ENCODE measurements at places on chromosomes 2 and 18. TPM values are rescaled to one million over a fixed set of nuclear protein-coding genes. Genes with fewer than 3 reads are reported as not detected.

DNA sequence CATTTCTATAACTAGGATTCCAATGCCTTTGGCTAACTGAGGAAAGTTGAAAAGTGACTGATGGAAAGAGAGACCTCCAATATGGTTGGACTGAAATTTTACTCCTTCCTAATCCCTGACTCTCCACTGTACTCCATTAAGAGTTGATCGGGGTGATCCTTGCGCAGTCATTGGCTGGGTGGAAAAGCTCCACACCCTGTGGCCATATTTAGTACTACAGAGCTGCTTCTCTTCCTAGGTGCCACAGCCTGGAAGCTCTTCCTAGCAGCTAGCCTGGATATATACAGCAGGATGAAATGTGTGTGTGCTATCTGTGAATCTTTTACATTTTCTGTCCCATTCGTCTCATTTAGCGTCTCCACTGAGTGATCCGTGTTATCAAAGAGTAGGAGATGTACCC, 71.2 kb downstream of the MEP1B start:
- DNase-seq, result no peak

DNA sequence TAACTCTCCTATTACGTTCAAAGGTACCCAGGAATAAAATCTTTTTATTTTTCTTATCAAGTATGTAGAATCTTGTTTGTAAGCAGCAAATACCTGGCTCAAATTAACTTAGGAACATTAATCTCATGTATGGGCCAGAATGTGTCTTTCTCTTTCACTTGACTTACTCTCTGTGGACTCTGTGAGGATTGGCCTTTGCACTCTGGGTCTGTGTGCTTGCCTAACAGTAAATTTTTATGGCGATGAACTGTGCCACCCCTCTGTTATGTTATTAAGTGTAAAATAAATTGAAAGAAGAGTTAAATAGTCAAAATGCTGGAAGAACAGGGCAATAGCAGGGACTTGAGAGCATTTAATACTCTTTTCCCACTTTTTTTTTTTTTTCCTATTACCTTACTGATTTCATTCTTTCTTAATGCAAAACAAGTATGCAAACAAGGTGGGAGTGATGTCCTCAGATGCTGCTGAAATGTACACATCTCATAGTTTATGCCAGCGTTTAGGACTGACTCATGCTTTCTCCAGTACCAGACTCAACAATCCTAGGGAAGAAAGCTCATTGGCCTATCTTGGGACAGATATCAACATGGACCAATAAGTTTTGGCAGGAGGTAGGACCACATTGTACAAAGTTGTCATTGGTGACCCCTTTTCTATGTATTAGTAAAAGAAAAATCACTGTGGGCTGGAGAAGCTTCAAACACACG, 25.5 kb downstream of the LYPD6 start:
- DNase-seq, result no peak

DNA sequence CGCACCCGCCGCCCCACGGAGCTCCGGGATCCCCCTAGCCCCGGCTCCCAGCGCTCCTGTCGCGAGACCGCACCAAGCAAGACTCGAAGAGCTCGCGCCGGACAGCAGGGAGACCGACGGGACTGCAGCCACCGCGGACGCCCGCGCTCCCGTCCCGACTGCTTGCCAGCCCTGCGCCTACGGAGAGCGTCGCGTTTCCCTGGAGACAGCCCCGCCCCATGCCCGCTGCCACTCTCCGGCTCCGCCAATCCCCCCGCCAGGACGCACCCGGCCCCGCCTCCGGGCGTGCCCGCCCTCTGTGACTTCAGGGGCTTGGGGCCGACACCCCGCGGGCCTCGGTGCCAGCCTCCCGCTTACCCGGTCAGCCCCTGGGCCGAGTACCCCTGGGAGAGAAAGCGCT, at the start of gene ANKMY1:
Gene ANKMY1, minus strand, starts transcription at position 181 of the 400 bp plus-strand sequence. CDS start 653 bp downstream, outside the sequence.
- DNase-seq, result peak; percentile 78

GRCh38 chr2:204202253-204202652, 265.7 kb downstream of the ICOS start:
- DNase-seq, result no peak

- DNase-seq, result no peak
These were observed 19.3 kb downstream of the ST6GAL2 start for GRCh38 chr2:106866641-106867040.

DNA sequence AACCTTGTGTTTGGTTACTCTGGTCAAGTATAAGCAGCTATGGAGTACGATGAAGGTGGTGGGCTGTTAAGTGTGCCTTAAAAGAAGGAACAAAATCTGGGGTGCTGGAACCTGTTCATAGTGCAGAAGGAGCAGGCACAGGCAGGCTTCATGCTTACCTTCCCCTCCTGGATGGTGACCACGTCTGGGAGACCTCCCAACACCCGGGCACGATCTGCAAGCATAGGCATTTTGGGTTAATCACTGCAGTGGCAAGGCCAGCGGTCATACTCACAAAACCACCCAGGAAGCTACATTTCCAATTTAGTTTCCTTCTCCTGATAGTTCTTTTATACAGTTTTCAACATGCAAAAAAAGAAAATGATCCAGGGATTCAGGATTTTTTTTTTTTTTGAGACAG, 58.7 kb upstream of the LPIN2 start:
- DNase-seq, result no peak

DNA sequence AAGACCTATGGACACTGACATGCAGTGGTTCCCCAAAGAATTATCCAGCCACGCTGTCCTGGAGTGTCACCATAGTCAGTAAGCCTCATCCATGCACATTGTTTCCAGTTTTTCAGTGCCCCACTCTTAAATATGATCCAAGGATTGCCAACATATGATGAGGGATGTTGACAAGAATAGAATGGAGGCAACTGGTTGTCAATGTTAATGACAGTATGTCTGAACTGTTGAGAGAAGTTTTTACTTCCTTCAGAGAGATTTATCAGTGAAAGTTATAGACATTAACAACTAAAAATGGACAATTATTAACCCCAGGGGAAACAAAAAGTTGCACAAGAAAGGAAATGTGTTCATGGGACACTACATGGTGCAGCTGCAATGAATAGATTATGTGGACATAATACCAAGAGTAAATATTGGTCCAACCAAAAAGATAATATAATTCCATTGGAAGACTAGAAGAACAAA, 69.9 kb downstream of the CYP26B1 start:
- DNase-seq, result no peak

DNA sequence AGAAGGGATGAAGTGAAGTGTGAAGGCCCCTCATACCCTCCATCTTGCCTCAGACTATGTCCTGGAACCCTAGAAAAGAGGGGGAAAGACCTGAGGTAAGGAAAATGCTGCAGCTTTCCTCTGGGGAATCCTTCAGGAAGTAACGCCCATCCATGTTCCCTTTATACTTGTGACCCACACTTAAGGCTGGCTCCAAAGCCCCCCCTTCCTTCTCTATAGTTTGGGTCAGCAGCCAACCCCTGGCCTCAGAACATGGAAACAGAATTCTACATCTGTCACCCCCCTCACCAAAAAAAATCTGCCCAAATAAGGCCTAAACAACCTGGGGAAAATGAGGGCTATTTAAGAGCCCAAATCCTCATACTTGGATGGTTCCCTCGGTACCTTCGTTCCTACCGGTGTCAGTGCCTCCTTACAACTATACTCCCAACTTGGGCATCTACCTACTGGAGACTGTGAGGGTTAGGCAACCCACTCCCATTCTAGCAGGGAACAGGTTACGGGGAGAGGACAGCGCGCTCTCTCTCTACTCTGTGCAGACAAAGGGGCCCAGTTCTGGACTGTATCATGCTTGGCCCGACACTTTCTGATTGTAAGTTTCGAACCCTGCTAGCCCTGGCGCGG, 689 bp downstream of the OST4 start:
- DNase-seq, result no peak

- DNase-seq, result no peak
These were observed 21.9 kb upstream of the CERS6 start for GRCh38 chr2:168434146-168434545.

GRCh38 chr2:147297820-147298219, 547.0 kb upstream of the ACVR2A start:
- DNase-seq, result peak; percentile 50

DNA sequence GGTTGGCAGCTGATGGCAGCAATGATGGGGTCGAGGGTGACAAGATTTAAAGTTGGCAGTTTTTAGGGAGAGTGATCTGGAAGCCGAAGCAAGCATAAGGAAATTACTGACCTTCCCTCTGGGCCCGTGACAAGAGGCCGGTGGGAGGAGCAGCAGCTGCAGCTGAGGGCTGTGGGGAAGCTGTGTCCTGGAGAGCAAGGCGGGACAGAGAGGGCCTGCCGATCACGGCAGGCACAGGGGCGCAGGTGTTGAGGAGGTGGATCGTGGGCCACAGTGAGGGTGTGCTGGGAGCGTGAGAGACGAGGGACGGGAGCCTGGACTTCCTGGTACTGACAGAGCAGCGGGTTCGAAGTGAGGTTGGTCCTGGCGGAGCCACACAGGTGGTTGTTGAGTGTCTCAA, 31.0 kb downstream of the TRAF3IP1 start:
- no peak for DNase-seq

DNA sequence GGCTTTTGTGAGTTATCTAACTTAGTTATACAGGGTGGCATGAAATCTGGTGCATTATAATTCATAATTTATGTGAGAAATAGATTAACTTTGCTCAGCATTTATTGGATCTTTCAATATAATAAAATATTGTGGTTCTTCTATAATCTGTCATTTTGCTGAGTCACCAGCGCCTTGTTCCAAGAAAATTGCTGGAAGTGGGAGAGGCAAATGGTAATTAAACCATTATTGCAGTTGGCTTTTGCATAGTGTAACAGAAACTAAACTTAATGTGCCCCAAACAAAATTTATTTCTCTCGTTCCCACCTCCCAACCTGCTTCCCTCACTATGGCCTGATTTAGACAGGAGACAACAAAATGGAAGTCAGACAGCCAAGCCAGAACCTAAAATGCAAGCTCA, 146.3 kb downstream of the GALR1 start:
- DNase-seq, result no peak

GRCh38 chr2:163397451-163397850, 338.4 kb downstream of the FIGN start:
- no peak for DNase-seq

- no peak for DNase-seq
These were observed 678.4 kb downstream of the IRS1 start for GRCh38 chr2:226121046-226121738.

GRCh38 chr2:236180076-236180816, 12.1 kb upstream of the GBX2 start:
- no peak for DNase-seq

DNA sequence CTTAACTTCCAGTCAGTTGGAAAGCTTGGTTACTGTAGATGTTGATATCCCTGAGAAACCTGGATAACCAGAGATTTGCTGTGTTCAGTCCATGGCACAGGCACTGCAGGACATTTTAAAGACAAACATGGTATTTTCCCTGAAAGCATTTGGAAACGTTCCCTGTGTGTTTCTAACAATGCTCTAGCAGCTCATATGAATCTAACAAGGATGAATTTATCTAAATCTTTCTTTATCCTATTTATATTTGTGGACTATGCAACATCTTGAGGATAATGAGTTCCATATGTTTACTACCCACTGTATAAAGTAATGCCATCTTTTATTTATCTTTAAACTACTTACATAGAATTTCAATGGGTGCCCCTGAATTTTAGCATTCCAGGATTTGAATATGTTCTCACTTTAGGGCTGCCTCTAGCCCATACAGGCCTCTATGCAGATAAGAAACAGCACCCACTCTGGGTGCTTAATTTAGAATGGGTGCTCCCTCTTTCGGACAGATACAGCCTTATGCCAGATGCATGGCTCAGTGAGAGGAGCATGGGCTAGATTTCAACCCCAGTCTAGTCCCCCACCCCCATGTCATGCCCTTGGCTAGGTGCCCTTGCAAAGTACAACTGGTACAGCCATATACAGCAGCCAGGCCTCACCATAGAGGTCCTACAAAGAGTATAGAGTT, 50.6 kb upstream of the NEMP2 start:
- DNase-seq, result no peak

- DNase-seq, result no peak
These were observed 151.8 kb downstream of the DYSF start for GRCh38 chr2:71605173-71605641.

DNA sequence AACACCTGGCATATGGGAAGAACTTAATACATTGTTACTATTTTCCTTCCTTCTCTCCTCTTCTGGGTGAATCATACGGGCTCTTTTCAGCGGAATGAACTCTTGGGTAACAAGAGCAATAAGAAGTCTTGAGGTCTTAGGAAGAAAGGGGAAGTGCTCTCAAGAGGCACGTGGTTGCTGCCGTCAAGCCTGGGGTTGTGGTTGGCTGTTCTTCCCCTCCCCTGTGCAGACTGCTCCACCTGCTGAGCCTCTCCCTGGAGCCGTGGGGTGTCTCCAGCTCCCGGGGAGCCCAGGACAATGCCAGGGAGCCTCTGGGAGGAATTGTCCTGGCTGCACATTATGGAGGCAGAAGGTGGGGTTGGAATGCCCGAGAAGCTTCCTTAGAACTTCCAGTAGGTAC, 19.4 kb downstream of the TOGARAM2 start:
- DNase-seq, result peak; percentile 55

- DNase-seq, result no peak
These were observed 48.5 kb downstream of the SMAD7 start for GRCh38 chr18:48902023-48902855.

GRCh38 chr2:5315512-5315911, 376.7 kb upstream of the SOX11 start:
- DNase-seq, result no peak

DNA sequence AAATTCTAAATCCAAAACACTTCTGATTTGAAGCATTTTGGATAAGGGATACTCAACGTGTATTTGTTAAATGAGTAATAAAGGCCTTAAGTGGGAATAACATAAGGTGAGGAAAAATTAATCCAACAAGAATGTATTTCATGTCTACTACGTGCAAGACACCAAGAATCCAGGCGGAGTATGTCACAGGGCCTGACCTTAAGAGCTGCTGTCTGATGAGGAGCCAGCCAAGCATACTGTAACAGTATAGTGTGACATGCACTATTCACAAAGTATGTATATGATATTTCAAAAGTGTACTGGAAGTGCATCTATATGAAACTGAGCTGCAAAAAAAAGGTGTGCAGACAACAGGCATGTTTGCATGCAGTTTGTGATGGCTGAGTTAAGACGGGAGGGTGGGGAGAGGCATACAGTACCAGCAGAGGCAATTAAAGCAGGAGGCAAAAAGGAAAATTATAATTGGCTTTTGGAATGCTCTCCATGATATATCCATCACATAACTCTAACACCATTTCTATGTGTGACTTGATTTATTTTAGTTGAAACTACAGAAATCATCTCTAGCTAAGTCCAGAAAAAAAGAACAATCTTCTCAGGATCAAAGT, 18.2 kb downstream of the IWS1 start:
- no peak for DNase-seq

IL36B gene
- total RNA-seq, result not detected

ZRANB3 gene
- 7.7 TPM for total RNA-seq

ZNF396 gene
- total RNA-seq, result 1.7 TPM

MPP4 gene
- not detected for total RNA-seq

ST6GAL2 gene
- not detected for total RNA-seq

FLACC1 gene
- total RNA-seq, result 7.0 TPM

VWC2L gene
- not detected for total RNA-seq

SERPINB11 gene
- not detected for total RNA-seq

FAM237A gene
- not detected for total RNA-seq

TMEM178A gene
- not detected for total RNA-seq

TBC1D8 gene
- total RNA-seq, result 8.7 TPM

Data from natural killer cell (primary cell).